Stimulated activated CD4-positive, alpha-beta T cell treated with anti-CD3 and anti-CD28 coated beads, TNF-alpha, amount 100 ng/mL, for 4 hours (primary cell): ENCODE measurements at places on chromosomes 5 and 9.

DNA sequence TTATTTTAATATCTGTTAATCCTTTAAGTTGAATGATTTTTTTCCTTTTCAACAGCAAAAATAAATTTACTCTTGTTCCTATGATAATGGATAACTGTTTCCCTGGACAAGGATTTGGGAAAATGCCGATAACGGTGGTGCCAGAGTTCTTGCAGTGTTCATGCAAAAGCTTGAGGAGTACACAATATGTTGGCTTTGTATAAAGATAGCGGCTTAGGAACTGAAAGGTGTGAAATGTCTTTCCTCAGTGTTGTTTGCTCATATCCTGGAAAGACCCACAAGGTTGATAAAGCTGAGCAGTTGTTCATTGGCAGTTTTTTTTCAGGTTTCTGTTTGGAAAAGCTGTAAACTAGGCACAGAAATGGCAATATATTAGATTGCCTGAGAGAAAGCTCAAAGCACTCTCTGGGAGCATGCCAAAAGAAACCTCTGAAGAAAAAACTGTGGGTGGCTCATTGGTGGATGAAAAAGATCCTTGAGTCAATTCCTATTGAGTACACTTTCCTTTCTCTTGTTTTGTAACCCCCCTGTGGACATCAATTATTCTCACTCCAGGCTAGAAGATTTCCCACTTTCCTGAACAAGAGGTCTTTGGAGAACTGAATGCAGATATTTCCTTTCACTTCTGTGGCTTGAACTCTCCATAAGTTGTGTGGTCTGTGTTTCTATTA lies 117.2 kb upstream of the RGMB start:
- DNase-seq = no peak

GRCh38 chr5:24765219-24765618 lies 120.4 kb upstream of the CDH10 start:
- no peak for DNase-seq

DNA sequence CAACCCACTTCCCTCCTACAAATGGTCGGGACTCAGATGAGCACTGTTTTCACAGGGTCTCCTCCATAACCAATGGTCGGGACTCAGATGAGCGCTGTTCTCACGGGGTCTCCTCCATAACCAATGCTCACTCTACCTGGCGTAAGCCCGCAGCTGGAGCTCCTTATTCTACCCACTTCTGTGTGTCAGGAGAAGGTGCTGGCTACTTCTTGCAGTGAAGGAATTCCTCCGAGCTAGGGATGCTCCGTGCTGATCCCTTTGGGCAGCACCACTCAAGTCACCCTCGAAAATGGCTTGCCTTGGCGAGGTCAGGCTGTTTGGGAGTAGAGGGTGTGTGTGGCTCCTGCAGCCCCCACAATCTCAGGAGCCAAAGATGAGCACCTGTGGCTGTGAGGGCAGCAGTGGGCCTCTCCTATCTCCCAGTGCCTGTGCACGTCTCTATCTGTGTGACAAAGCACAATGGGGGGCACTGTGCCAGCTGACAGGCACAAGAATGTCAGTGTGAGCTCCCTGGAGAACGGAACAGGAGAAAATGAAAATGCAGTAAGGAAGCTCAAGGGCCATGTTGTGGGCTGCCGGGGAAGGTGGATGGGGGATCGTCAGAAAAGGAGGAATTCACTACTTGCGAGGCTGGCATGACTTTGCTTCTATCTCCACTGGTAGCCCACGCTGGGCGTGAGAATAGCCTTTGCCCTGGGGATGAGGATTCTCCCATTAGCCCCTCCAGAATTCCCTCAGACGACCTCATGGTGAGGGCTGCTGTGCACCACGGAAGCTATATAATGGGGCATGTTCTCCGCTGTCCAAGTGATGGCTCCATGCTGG lies 3.9 kb upstream of the BTNL9 start:
- no peak for DNase-seq

- no peak for DNase-seq
These were observed 6.3 kb downstream of the PDE6A start for GRCh38 chr5:149938279-149938678.

DNA sequence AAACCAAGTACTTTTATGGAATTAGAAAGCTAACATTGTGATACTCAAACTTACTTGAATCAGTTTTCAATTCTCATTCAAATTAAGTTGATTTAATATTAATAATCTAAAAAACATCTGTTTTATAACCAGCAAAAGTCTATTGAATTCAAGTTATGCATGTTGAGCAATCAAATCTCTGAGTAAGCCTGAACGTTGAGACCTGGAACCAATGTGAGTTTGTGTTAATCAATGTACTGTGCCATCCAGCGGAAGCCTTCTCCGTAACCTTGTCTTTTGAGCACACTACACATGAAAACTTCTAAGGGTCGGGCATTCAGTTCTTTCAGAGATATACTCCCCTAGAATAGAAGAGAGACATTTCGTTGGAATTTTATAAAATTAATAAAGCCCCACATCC lies 25.9 kb downstream of the SAR1B start:
- DNase-seq = no peak

DNA sequence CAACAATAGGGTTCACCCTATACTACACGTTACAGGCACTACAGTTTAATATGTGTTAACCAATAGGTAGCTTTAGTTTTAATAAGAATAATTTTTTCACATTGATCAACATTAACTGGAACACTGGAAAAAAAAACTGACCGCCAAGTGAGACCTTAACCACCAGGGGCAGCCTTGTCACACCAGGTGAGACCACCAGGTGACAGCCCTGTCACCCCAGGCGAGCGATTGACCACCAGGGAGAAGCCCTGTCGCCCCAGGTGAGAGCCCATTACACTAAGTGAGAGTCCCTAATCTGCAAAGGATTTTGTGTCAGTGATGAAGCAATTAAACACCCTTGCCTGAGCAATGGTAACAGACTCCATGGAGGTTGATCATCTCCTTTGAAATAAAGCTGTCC lies 75.4 kb upstream of the SYK start:
- DNase-seq = no peak
